ENCODE measurements at places on chromosomes 12 and 14.

DNA sequence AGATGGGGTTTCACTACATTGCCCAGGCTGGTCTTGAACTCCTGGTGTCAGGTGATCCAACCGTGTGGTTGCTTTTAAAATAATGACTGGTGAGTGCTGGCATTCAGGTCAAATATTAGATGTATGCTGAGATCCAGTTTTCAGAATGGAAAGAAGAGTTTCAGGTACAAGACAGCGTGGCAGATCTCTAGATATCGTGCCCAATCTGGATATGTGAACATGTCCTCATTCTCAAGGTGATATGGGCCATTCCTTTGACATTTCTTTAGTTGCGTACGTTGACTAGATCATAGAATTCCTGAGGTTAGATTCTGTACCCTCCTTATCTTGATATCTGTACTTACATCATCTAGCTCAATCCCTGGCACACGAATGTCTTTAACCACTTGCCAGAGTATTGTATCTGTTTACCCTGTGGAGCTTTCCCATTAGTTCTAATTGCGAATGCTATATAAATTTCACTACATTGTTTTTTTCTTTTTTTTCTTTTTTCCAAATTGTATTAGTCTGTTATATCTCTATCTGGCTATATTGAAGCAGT lies 80.2 kb downstream of the ANO6 start:
- no peak for DNase-seq

- no peak for DNase-seq
These were observed 2.2 kb upstream of the EP400 start for GRCh38 chr12:131947482-131948027.

DNA sequence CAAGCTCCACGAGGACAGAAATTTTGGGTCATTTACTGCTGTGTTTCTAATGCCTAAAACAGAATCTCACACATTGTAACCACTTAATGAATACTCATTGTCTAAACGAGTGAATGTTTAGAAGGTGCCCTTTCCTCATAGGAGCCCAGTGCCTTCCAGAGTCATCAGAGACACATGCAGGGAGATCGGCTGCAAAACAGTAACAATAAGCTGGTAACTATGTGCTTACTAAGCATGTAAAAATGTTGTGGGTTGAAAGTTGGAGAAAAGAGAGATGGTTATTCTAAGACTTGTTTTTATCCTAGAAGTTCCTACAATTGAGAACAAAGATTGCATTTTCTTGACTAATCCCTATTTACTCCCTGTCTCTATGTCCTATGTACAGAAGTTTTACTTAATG lies 7.4 kb downstream of the TESPA1 start:
- no peak for DNase-seq

GRCh38 chr12:52011602-52012214 lies 5.0 kb downstream of the TAMALIN start:
- DNase-seq: no peak

DNA sequence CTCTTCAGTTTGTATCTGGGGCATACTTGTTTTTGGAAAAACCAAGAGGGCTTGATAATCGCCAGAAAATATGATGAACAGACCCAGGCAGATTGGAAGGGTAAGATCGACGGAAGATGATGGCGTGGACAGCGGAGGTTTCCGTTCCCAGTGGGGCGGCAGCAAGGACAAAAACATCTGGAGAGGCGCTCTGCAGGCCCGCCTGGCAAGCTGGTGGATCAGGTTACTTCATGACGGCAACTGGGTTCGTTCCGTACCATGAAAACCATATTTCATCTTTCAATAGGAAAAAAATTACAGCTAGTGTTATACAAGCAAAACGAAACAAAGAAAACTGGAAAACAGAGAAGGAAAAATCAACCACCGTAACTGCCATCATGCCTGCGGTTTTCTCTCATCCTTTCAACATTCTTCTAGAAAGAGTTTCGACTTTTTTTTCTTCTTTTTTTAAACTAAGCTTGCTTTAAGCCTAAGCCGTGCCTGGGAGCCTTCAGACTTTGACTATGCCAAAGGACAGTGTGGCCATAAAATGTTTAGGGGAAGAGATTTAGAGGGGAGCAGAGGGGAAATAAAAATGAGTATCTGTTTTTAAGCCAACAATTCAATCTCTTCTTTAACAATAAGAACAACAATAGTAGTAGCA lies 210.5 kb downstream of the FOXN3 start:
- DNase-seq: no peak

GRCh38 chr14:53605562-53605961 lies 351.1 kb downstream of the BMP4 start:
- no peak for DNase-seq

DNA sequence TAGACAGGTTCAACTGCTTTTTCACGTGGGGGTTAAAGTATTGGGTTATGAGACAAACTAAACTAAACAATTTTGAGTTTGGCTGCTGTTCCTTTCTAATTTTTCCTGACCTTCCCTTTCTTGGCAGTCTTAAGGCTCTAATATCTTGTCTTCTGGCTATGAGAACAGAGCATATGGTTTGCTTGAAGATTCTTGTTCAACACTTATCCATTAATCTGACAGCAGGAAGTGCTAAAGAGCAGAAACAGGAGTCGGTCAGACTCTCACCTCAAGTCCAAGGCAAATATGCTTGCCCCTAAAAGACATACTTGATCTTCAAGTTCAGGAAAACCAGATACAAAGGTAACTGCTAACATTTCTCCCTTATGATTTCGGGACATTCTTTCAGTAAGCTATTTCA lies 52.6 kb upstream of the KCNJ8 start:
- DNase-seq: no peak

GRCh38 chr12:51866762-51867161 lies 18.2 kb upstream of the FIGNL2 start:
- DNase-seq: no peak

- DNase-seq: no peak
These were observed 315.6 kb upstream of the ATP2B1 start for GRCh38 chr12:90024262-90024661.

GRCh38 chr12:68304626-68305025 lies 27.5 kb downstream of the MDM1 start:
- DNase-seq: no peak

DNA sequence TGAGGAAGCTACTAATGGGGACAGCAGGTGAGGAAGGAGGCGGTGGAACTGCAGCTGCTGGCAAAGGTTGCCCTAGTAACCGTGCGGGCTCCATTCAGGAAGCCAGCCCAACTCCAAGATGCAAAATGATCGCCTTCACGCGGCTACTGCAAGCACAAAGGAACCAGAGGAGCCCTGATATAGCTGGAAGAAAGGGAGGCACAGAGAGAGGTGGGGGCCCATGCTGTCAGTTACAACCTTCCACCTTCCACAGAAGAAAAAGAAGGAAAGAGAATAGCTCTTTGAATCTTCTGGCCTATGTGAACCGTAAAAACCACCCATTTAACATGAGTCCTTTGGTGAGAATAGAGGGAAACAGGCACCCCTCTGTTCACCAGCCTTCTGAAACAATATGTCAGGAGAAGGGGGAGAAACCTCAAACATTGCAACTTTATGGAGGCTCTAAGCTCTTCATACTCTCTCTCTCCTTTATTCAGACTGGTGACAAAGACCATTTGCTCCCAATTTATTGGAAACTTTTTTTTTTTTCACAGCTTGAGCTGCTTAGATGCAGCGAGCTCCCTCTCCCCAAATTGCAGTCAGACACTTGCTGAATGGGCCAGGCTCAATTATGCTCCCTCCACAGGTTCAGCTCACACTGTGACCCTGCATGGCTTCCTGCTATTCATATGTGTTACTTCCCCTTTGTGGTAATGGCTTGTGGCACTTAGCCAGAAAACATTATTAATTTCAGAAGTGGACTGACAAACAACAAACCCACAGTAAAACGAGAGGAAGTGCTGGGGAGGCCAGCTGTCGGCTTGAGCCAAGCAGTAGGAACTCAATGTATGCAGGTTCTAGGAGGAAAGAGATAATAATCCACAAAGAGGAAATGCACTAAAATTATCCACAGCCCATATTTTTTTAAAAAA lies 6.2 kb downstream of the DUSP6 start:
- peak; percentile 68 for DNase-seq

- no peak for DNase-seq
These were observed 55.0 kb downstream of the EMP1 start for GRCh38 chr12:13251521-13251920.

- DNase-seq: no peak
These were observed 145.6 kb upstream of the TMTC1 start for GRCh38 chr12:29929295-29929694.

DNA sequence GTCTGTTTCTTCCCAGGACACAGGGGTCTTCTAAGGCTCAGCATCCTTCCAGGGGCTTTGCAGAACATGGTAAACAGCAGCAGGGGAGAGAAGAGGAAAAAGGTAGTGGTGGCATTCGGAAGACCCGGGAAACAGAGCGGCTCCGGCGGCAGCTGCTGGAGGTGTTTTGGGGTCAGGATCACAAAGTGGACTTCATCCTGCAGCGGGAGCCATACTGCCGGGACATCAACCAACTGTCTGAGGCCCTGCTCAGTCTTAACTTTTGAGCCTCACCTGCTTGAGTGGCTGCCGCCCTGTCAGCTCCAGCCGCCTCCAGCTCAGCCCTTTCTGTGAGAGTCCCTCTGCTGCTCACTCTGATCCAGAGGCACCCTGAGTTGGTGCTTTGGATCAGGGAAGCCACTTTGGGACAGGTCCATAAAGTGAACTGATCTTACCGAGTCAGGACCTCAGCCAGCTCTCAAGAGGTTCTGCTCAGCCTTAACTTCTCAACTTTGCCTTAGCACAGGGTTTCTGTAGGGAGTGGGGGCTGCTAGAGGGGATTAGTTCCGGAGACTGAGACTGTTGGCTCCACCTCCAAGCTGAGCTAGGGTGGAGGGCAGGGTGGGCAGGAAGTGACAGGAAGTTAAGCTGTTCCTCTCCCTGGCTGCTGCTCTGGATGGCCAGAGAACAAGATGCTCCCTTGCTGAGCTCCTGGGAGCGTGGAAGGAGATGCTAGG lies 5.4 kb downstream of the SDR39U1 start:
- no peak for DNase-seq

- no peak for DNase-seq
These were observed 66.7 kb upstream of the AP4S1 start for GRCh38 chr14:30958555-30959407.

- no peak for DNase-seq
These were observed 5.2 kb downstream of the PPP1CC start for GRCh38 chr12:110737532-110737931.

DNA sequence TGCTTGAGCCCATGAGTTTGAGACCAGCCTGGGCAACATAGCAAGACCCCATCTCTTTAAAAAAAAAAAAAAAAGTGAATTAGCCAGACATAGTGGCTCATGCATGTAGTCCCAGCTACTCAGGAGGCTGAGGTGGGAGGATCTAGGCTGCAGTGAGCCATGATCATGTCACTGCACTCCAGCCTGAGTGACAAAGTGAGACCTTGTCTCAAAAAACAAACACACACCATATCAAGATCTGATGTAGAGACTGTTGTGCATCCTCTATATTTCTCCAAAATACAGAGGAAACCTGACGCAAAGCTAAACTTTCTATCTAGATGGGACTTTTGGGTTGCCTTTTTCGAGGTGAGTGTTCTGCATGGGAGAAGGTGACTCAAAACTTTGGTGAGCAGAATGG lies 77.4 kb upstream of the SLC8A3 start:
- no peak for DNase-seq

DNA sequence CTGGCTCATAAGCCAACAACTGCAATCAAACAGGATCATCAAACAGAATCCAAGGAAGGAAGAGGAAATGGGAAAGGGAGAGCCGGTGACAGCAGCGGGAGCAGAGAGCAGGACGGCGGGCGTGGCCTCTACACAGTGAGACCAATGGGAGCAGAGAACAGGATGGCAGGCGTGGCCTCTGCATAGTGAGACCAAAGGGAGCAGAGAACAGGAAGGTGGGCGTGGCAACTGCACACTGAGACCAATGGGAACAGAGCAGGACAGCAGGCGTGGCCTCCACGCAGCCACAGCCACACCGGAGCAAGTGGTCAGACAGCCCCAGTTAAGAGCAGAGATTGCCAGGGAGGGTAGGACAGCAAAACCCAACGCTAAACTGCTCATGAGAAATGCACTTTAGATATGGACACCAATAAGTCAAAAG lies 16.4 kb downstream of the LRCOL1 start:
- DNase-seq: peak; percentile 99

DNA sequence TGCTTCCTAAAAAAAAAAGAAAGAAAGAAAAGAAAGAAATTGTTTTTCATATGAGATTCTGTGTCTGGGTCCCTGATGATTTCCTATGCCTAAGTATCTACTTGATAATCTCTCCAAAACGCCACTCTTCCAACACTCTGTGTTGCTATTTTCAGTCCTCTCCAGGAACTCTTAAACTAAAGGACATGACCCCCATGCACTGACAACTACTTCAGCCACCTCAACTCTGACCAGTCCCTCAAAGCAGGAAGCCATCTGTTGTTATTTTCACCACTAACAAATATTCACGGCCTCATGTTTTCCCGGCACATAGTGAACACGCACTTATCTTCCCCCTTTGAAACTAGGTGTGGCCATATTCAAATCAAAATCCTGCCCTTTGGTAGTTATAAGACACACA lies 259.3 kb downstream of the PPFIA2 start:
- DNase-seq: no peak

- no peak for DNase-seq
These were observed 19.5 kb upstream of the GAS2L3 start for GRCh38 chr12:100553936-100554335.

DNA sequence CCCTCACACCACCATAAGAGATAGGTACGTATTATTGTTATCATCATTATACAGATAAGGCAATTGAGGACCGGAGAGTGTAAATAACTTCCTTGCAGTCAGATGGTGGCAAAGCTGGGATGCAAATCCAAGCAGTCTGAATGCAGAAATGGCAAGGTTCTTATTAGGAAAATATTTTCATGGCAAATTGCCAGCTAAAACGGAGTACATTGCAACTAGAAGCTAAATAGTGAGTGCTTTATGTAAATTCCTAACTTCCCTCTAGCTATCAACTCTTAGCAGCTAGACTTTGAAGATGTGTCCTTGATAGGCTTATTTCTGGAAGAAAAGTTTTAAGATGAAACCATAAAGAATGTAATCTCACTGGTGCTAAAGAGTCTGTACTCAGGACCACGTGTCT lies 323.9 kb upstream of the DIO2 start:
- no peak for DNase-seq

Data from cerebellar cortex (tissue), 1 donor.